ENCODE measurements at places on chromosomes 7 and 10.

DNA sequence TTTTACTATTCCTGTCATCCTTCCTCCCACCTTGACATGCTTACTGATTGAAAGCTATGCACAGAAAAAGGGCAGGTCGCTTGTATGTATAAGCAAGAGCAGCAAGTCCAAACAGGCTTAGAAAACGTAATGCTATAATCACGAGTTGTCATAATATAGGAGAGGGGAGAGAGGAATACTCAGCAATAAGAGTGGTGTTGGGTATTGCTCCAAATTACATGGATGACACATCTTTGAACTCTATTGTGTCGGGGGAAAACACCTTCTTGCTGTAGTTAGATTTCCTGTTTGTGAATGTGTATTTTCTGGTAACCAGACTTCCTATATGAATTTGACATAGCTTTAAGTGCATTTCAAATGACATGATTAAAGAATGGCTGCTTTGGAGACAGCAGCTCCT is 7.5 kb downstream of the MET start:
- no peak for DNase-seq

GRCh38 chr10:49310460-49310859 is 11.5 kb downstream of the C10orf71 start:
- no peak for DNase-seq

DNA sequence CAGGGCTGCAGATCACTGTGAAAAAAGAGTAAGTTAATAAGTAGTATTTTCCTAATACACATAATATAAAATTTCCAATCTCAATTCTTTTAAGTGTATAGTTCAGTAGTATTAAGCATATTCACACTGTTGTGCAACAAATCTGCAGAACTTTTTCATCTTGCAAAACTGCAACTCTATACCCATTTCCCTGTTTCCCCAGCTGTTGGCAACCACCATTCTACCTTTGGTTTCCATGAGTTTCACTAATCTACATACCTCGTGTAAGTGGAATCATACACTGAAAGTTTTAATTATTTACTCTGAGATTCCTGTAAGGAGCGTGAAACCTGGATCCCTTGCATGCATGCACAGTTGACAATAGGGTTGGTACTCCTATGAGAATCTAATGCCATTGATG is 155.4 kb downstream of the ZPBP start:
- DNase-seq, result no peak

DNA sequence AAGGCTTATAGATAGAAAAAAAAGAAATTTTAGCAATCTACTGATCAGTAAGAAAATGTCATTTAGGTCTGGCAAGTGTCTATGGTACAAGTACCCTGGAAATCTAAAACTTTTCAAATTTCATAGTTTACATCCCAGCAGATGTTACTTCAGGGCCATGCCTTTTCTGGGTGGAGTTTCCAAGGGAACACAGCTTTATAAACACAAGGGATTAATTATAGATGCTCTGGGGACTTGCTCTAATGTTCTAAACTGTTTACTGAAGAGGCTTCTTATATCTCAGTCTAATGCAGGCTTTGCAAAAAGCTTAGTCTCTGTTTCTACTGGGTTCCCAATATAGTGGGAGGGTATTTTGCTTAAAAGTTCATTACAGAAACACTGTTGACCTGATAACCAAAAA is 3.1 kb downstream of the CD36 start:
- no peak for DNase-seq

- DNase-seq, result no peak
Measured at GRCh38 chr10:31526681-31527080, 207.7 kb downstream of the ZEB1 start.

DNA sequence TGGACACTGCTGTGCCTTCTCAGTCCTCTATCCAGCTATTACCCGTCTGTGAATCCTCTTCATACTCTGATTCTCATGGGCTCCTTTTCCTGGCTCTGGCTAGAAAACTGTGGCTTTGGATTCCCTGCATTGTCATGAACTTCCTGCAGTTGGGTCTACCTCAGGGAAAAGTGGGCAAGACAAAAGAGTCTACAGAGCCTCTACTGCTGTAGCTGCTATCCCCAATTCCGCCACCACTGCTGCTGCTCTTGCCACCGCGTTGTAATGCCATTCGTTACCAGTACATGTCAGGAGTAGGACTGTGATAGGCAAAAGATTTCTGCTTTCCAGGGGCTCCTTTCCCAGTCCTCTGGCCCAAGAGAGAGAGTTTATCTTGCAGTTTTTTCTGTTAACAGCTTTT is 23.9 kb upstream of the PPP1R17 start:
- DNase-seq, result no peak

GRCh38 chr10:62059217-62059920 is 157.9 kb downstream of the ARID5B start:
- no peak for DNase-seq
